ENCODE measurements at places on chromosomes 5 and 9. TPM values are rescaled to one million over a fixed set of nuclear protein-coding genes. Genes with fewer than 3 reads are reported as not detected.

The RABGAP1 gene
- total RNA-seq = 31.6 TPM

The MARCOL gene
- total RNA-seq = not detected

The FAM200C gene
- 4.3 TPM for total RNA-seq

The CCL27 gene
- 0.28 TPM for total RNA-seq

The COL23A1 gene
- total RNA-seq = 2.6 TPM

The MEGF10 gene
- total RNA-seq = 36.5 TPM

The BTNL8 gene
- total RNA-seq = 0.26 TPM

The SAXO1 gene
- total RNA-seq = 0.09 TPM

The SPINK1 gene
- 2.0 TPM for total RNA-seq

The HTR4 gene
- not detected for total RNA-seq

The CCDC192 gene
- total RNA-seq = not detected

The FOXD4L6 gene
- 0.13 TPM for total RNA-seq

The GABRB2 gene
- 0.20 TPM for total RNA-seq

The SPINK4 gene
- not detected for total RNA-seq

The S1PR3 gene
- total RNA-seq = 3.3 TPM

GRCh38 chr5:115542086-115542485, 2.5 kb downstream of the FEM1C start:
- no peak for DNase-seq

DNA sequence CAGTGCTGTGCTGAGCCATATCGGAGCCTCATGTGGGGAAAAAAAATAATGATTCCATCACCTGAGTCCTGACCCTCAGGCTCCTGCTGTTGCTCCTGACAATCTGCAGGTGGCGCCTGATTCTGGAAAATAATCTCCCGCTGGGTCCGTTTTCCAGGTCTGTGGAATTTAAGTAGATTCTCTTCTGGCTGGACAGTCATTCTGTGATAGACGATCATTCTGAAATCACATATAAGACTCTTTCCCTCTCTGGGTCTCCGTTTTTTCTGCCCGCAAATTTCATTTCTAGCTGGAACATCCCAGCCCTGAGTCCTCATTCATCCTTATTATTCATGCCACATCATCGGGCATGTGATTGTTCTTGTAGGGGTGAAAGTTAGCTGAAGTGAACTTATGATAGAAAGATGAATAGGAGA, 22.1 kb upstream of the STXBP1 start:
- DNase-seq = peak; percentile 70

DNA sequence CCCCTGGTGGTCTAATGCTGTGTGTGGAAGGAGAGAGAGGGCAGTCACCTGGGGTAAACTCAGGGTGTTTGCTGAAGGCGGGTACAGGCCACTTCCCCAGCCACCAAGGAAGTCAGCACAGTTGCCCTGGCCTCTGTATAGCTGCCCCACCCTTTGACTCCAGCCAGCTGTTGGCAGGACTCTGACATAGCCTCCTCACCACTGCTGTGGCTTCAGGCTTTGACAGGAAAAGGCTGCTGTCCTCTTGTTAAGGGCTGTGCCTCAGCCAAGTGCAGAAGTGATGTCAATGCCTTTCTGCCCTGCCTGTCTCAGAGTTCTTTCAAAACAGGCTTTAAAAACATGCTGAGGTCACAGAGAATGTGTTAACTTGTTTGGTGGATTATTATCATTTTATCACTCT, 487.2 kb upstream of the KLF4 start:
- DNase-seq = no peak

GRCh38 chr5:179803651-179804554, 2.8 kb downstream of the MGAT4B start:
- DNase-seq = no peak

DNA sequence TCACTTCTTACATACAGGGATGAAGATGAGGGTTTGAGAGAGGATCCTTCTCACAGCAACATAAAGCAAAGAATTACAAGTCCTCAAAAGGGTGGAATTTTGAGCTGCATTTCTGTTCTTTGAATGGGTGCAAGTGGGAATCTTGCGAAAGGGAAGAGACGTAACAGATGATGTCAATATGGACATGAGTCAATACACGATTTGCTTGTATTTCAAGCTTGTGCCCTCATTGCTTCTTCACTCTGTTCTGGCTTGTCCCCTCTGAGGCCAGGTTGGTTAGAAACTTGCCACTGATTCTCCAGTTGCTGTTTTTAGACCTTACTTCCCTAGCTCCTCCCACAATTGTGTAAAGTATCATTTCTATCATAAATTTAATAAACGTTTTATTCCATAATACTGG, 104.8 kb upstream of the CLINT1 start:
- DNase-seq = no peak

GRCh38 chr9:137648396-137648795, 29.6 kb downstream of the EHMT1 start:
- no peak for DNase-seq

GRCh38 chr5:178229861-178230260, 2.7 kb downstream of the PHYKPL start:
- no peak for DNase-seq

DNA sequence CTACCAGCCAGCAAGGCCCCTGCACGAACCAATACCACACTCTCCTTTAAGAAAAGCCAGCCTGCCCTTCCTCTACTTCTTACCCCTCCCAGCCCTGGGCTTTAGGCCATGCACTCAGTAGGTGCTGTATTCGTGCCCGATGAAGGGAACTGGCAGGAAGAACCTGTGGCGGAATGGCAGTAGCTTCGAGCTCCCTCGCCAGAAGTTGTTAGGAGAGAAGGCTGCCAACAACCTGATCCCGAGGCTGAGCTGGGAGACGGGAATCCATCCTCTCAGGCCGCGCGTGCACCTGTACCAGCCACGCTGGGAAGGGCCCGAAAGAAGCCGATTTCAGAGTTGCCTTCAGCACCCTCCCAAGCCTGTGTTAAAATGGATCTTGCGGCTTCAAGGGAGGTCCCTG, 45.3 kb upstream of the AKNA start:
- peak; percentile 20 for DNase-seq

- DNase-seq = no peak
Measured at GRCh38 chr5:156589104-156589945, 260.8 kb upstream of the PPP1R2B start.

GRCh38 chr9:79567671-79568098, 4.1 kb upstream of the TLE4 start:
- peak; percentile 28 for DNase-seq

DNA sequence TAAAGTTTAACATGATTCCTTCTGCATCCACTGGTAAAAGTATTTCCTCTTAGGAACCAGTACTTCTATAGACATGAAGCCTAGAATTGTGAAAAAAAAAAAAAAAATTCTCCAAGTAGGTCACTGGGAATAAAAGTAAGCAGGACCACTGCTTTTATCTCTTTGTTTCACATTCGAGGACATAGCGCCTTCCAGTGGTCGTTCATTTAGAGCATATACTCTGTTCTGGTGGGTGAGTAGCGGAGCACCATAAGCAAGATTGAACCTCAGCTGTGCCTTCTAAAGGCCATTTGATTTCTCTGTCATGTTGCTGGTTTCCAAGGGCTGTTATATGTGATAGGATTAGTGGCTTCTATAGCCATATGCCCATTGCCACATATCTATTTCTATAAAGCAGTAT, 393.1 kb downstream of the TMEM232 start:
- peak; percentile 51 for DNase-seq

GRCh38 chr5:102986074-102986473, 133.9 kb downstream of the GIN1 start:
- DNase-seq = no peak

GRCh38 chr9:34651876-34652601, at the start of gene IL11RA:
Gene IL11RA, plus strand, starts transcription at chr9:34652185. Its CDS starts 3,033 bp downstream, at chr9:34655218.
- peak; percentile 98 for DNase-seq

- no peak for DNase-seq
Measured at GRCh38 chr9:37812773-37813379, 12.3 kb downstream of the DCAF10 start.

GRCh38 chr9:79289856-79290255, 281.9 kb upstream of the TLE4 start:
- no peak for DNase-seq

GRCh38 chr9:106892632-106893031, 29.7 kb downstream of the ZNF462 start:
- peak; percentile 91 for DNase-seq

DNA sequence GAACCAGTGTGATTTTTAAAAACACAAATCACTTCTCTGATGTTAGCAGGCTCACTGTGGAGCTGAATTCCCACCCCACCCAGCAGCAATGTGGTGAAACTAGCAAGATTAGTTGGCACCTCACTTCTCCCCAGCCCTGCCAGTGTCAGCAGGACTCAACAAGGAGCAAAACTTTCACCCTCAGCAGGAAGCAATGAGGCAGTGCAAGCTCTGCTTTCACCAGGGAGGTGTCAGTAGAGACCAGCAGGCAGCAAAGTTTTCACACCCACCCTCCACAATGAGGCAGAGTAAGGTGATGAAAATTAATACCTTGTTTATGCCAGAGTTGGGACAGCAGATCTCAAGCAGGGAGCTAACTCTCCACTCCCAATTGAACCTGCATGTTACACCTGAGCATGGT, 565.0 kb downstream of the CETN3 start:
- DNase-seq = peak; percentile 35

- DNase-seq = no peak
Measured at GRCh38 chr9:36759141-36759540, 186.4 kb downstream of the MELK start.

GRCh38 chr9:101674165-101674564, 64.3 kb downstream of the GRIN3A start:
- DNase-seq = no peak

DNA sequence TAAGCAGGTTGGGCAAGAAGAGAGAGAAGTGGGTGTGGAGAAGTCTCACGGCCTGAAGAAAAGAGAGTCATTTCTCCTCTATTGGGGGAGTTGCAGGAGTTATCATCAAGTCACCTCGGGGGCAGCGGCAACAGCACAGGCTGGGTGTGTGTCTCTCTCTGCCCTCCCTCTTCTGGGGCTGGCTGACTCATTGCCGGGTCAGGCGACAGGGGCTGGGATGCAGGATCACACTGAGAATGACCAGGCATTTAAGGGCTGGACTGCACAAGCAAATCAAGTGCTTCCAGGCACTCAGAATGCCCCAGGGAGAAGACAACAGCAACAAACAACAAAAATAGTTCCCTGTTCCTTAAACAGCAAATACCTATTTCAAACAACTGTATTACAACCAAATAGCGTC, 6.3 kb upstream of the EQTN start:
- DNase-seq = peak; percentile 52

- no peak for DNase-seq
Measured at GRCh38 chr9:131020862-131021261, 11.9 kb downstream of the LAMC3 start.

GRCh38 chr5:133480366-133480765, 132.0 kb downstream of the FSTL4 start:
- no peak for DNase-seq

DNA sequence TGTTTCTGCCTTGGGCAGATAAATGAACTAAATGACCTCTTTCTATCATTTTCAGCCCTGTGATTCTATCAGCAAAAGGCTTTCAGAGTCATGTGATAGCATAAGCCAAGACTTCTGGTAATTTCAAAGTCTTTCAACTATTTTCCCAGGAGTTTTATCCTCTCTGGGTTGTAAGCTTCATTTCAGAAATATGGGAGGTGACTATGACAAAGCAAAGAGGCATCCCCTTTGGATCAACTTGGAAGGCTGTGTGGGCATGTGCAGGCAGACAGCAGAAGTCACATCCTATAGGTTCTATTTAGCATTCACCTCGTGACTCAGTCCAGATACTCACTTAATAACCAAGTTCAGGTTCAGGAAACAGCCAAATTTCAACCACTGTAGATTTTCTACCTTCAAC, 149.0 kb upstream of the FST start:
- no peak for DNase-seq

GRCh38 chr9:120845255-120845654, 2.5 kb upstream of the PSMD5 start:
- DNase-seq = no peak

- DNase-seq = no peak
Measured at GRCh38 chr5:113520899-113521298, 7.4 kb downstream of the YTHDC2 start.

GRCh38 chr5:103411711-103412110, 150.9 kb downstream of the NUDT12 start:
- no peak for DNase-seq

DNA sequence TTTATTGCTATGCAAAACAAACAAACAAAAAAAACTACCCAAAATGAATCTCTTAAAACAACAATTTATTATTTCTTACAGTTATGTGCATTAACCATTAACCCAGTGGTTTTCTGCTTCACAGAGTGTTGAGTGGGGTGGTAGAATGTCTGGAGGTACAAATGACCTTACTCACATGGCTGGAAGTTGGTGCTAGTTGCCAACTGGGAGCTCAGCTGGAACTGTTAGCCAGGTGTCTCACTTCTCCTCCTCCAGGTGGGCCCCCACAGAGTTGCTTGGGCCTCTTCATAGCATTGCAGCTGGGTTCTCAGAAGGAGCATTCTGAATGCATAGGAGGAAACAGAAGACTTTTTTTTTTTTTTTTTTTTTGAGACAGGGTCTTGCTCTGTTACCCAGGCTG, 10.5 kb upstream of the B4GALT1 start:
- DNase-seq = no peak

DNA sequence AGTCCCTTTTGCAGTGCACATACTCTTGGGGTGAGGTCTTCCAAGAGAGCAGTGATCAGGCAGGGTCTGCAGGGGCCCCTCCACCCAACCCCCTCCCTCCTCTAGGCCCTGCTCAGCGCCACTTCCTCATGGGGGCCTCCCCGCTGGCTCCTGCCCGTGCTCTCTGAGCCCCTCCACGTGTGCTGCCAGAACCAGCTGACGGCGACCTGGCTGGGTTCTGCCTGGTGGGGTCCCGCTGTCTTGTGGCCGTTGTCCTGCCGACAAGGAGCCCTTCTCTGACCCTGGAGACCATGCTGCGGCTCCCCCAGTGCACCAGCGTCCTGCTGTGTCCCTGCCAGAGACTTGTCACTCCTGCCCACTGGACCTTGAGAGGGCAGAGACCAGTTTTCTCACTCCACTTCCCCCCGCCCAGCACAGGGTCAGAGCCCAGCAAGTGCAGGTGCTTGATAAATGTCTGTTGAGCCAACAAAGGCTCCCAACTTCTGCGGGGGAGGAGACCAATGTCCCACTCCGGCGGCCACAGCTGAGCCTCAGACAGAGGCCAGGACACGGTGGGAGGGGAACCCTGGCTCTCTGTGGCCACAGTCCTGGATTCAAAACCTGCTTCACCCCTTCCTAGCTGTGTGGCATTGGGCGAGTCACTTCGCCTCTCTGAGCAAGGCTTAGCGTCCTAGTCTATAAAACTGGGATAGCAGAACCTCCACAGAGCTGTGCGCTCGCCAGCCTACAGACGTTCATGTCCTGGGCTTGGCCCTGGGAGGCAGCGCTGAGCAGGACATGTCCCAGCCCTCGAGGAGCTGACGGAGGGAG, 24.8 kb downstream of the SARDH start:
- peak; percentile 34 for DNase-seq
